ENCODE measurements at places on chromosomes 1 and 21.

- DNase-seq, result no peak
Measured at GRCh38 chr1:164623805-164624204, 64.8 kb downstream of the PBX1 start.

DNA sequence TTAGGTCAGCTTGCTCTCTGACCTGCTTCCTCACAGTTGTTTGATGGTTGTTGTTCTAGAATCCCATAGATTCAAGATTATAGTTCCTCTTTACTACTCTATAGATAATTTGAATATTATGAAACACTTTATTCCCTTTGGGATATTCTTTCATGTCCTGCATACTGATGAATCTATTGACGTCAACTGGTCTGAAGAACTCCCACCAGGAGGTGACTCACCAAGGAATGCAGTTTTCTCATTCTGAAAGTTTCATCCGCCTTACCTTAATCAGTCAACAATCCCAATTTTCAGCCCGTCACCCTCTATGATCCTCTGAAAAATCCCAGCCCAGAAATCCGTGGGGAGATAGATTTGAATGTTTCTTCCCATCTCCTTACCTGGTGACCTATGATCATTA, 834.1 kb upstream of the PRMT6 start:
- no peak for DNase-seq

GRCh38 chr1:100358210-100358609, 5.9 kb downstream of the CDC14A start:
- no peak for DNase-seq

DNA sequence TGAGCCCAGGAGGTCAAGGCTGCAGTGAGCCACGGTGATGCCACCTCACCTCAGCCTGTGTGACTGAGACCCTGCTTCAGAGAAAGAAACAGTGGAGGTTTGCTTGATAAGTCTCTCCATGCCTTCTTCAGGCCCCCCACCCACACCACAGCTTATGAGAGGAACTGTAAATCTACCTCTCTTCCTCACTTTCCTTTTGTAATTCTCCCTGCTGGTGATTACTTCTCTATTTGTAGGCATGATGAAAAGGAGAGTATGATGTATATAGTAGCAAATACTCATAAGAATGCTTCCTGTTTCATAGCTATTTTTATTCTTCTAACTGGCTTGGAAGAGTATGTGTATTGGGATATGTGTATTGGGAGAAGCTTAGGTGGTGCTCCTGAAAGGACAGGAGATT, 186.3 kb downstream of the VPS13D start:
- DNase-seq, result no peak

DNA sequence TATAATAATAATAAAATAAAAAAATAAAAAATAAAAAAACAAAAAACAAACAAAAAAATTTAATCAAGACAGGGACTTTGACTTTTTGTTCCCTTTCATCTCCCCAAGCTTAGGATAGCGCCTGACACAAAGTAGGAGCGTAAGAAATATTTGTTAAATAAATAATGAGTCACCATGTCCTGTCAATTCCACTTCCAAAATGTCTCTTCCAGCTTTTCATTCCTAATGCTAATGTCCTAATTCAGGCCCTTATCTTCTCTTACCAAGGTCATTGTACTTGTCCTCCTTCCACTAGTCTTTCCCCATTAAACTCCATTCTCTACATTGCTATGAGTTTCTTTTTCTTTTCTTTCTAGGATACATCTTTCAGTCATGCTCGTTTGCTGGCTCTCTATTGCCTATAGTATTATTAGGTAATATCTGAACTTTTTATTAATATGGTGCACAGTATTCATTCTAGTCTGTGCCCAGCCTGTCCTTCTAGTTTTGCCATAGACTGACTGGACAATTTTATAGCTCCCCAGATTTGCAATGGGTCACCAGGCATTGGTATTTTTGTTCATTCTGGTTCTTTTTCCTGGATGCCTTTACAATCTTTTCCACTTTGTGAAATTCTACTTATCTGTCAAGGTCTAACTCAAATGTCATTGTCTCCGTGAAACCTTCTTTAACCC, 11.4 kb downstream of the NEXN start:
- no peak for DNase-seq

DNA sequence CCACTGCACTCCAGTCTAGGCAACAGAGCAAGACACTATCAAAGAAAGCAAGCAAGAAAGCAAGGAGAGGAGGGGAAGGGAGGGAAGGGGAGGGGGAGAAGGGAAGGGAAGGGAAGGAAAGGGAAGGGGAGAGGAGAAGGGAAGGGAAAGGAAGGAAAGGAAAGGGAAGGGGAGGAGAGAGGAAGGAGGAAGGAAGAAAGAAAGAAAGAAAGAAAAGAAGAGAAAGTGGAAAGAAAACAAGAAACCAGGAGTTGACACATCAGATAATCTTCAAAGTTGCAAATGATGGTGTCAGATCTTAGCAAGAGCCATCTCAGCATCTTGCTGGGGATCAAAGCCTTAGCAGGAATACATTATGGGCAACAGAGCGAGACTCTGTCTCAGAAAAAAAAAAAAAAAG, 14.9 kb upstream of the CDA start:
- DNase-seq, result no peak
